ENCODE measurements at places on chromosomes 16 and 17.
A peak's percentile ranks its signal among the peaks of the same experiment; 100 is the strongest.

DNA sequence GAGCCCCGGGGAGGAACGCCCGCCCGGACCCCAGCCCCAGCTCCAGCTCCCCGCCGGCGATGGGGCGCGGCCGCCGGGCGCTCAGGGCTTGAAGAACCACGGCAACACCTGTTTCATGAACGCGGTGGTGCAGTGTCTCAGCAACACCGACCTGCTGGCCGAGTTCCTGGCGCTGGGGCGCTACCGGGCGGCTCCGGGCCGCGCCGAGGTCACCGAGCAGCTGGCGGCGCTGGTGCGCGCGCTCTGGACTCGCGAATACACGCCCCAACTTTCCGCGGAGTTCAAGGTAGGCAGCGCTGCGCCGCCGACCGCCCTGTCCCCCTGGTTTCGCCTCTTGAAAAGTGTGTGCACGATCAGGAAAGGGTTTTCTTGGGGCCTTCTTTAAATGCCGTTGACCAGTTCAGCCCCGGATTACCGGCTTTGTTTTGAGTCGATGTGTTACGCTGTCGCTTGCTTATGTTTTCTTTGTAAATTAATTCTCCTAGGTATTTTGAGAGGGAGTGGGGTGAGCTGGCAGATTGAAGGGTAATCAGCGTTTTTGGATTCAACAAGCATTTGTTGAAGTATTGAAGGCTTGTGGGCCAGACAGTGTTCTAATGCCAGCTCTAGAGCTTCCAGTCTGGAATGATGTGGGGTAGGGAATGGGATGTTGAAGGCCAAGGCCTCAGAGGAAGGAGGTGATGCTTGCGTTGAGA is 681 bp downstream of the USP43 start:
- DNase-seq = no peak

DNA sequence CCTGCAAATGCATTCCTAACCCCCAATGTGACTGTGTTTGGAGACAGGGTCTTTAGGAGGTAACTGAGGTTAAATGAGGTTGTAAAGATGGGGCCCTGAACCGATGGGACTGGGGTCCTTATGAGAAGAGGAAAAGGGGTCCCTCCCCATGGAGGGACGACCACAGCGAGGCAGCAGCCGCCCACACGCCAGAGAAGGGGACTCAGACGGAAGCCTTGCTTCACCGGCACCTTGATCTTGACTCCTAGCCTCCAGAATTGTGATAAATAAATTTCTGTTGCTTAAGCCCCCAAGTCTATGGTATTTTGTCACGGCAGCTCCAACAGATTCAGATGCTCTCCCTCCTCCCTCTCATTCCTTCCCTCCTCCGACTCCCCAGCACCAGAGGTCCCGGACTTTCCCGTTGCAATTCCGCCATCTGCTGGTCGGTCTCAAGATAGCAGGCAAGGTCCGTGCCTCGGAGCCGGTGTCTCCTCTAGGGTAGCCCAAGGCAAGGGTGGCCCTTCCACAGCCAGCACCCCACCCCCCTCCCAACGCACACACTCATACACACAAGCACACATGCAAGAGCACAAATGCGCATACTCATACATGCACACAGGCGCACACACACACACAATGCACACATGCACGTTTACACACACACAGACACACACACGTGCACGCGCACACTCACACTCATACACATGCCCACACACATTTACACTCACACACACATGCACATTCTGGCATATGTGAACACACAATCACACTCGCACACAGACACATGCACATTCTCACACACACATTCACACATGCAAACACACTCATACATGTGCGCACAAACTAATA is 23.1 kb upstream of the C16orf78 start:
- peak; percentile 12 for DNase-seq

- no peak for DNase-seq
These were observed 9.4 kb downstream of the CD300LF start for GRCh38 chr17:74703311-74703710.

GRCh38 chr16:5865236-5865635 is 767.6 kb upstream of the EEF2KMT start:
- no peak for DNase-seq

DNA sequence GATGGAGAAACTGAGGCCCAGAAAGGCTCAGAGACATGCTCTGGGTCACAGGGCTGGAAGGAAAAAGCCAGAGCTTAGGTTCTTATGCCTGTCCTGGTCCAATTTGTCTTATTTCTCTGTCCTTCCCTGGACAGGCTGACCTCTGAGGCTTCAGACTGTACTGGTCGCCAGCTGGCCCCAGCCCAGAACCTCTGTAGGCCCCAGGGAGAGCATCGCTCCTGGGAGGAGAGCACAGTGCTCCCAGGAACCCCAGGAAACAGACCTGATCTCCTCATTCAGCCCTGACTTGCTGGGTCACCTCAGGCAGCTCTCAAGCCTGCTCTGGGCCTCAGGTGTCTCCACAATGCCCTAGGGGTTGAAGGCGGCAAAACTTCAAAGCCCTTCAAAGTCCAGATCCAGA is 4.9 kb downstream of the DRC7 start:
- no peak for DNase-seq

DNA sequence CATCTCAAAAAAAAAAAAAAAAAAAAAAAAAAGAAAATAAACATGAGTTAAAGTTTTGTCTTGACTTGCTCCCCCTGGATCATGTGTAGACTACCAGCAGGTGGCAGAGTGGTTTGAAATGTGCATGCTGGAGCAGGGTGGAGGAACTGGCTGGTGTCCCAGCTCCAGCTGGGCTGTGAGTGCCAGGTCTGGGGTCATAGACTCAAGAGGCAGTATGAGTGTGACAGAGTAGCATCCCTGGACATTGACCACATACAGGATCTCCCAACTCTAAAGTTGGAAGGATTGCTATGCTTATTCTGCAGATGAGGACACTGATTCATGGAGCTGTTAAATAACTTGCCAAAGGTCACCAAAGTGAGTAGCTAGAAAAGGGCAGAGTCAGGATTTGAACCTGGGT is 198.0 kb upstream of the MPHOSPH6 start:
- peak; percentile 15 for DNase-seq

GRCh38 chr16:66026211-66026610 is 340.3 kb upstream of the CDH5 start:
- DNase-seq = peak; percentile 47

- no peak for DNase-seq
These were observed 29.7 kb upstream of the IRX3 start for GRCh38 chr16:54316095-54316889.

Data from SHP77 (cell line).